B cell (primary cell): ENCODE measurements at places on chromosomes 3 and 15.

GRCh38 chr3:150384296-150385212 is 23.5 kb upstream of the TSC22D2 start:
- peak; percentile 89 for DNase-seq

DNA sequence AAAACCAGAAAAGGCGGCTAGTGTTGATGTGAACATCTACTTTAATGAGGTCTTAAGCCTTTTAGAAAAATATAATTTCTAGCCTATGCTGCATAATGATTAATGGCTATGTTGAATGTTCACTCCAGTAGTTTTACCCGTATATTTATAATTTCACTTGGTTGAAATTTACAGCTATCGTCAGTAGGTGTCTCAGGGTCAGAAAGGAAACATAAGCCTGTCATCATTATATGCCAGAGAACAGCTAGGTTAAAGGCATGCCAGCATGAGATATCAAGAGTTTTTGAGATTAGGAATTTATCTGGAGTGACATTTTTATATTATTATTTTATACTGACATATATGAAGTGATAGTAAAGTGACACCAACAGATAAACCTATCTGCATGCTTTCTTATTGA is 904.1 kb downstream of the OTOL1 start:
- no peak for DNase-seq

- DNase-seq = no peak
These were observed 32.1 kb downstream of the RBMS3 start for GRCh38 chr3:29312960-29313452.

DNA sequence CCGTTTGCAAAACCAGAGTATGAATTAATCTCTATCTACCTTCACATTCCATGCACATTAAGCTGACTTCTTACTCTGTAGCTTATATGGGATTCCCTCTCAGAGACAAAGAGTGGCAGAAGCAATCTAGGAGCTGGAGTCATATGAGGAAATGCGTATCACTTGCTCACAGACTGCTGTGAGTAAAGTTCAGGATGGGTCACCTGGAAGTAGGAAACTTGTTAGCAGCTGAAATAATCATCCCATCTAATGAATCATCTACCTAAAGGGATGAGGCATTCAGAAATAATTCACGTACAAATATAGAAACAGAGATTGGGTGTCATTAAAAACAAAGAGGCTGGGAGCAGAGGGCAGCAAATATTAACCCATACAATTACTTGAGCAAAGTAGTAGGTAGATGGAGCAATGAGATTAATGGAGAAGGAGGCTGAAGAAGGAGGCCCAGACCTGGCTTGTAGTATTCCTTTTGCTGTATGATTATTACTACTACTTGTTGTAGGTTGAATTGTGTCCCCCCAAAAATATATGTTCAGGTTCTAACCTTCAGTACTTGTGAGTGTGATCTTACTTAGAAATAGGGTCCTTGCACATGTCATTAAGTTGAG is 866.3 kb downstream of the ROBO2 start:
- DNase-seq = no peak

DNA sequence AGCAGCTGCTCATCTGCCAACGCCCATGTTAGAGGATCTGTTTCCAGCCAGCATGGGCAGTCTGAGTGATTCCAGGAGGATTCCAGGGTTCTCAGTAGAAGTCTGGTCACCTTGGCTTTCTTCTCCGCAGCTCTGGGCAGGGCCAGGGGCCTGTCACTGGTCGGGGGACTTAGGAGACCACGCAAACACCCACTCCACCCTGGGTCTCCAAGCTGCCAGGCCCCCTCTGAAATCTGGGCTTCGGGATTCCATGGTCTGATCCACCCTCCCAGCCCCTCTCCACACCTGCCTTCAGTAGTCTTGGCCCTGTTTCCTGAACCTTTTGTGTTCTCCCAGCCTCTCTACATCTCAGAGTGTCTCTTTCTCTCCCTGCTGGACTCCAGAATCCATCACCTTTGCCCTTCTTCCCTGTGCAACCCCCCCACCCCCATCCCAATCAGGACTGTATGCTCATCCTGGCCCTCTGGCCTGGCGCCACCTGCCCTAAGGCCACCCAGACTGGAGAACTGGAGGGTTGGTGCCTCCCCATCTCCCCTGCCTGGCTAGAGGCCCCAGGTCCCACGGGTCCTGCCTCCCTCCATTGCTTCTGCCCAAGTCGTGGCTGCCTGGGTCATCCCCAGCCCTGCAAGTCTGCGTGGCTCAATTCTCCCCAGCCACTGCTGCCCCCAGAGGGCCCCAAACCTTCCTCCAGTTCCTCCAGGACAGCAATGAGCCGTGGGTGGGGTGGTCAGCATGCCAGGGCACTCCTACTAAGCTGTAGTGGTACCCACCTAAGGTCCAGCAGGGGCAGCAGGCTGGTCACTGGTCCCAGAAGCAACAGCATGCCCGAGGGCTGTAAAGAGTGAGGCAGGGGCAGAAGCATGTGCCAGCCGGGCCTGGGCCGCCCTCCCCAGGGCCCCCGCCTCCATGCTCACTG is 102.8 kb downstream of the TBC1D2B start:
- no peak for DNase-seq

GRCh38 chr15:100043692-100044091 is 298.1 kb downstream of the ADAMTS17 start:
- no peak for DNase-seq

GRCh38 chr3:183449391-183449790 is 21.0 kb upstream of the MCF2L2 start:
- no peak for DNase-seq

GRCh38 chr3:183819831-183820230 is 5.5 kb downstream of the MAP6D1 start:
- no peak for DNase-seq

DNA sequence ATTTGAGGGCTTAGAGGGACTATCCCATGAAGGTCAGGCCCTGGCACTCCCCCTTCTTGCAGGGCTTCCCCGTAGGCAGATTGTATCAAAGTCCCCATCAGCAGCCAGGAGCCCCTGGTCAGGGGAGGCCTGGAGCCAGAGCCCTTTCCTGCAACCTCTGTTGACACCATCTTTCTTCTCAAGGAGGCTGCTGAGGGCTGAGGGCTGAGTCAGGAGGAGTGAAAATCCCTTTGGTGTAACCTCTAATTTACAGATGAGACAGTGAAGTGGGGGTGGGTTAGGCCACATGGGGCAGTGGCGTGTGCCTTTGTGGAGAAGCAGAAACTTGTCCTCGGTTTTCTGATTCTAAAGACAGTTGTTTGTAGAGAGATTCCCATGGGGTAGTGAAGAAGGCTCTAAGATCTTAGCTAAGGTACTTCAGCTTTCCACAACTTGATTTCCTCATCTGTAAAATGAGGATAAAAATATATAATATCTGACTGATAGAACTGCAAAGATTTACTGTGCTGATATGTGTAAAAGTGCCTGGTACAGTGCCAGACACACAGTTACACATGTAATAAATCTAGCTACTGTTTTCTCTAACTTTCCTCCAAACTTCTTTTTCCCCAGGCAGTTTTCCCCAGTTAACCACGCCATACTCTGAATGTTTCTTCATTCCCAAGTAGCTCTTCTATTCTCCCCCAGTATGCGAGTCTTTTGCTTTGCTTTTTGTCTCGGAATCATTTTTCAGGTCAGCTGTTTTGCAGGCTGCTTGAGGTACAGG is 249.4 kb upstream of the TPM1 start:
- no peak for DNase-seq

- no peak for DNase-seq
These were observed 921 bp downstream of the LMLN start for GRCh38 chr3:197960694-197961581.

- no peak for DNase-seq
These were observed 1.8 kb downstream of the ARHGEF26 start for GRCh38 chr3:154122912-154123559.

DNA sequence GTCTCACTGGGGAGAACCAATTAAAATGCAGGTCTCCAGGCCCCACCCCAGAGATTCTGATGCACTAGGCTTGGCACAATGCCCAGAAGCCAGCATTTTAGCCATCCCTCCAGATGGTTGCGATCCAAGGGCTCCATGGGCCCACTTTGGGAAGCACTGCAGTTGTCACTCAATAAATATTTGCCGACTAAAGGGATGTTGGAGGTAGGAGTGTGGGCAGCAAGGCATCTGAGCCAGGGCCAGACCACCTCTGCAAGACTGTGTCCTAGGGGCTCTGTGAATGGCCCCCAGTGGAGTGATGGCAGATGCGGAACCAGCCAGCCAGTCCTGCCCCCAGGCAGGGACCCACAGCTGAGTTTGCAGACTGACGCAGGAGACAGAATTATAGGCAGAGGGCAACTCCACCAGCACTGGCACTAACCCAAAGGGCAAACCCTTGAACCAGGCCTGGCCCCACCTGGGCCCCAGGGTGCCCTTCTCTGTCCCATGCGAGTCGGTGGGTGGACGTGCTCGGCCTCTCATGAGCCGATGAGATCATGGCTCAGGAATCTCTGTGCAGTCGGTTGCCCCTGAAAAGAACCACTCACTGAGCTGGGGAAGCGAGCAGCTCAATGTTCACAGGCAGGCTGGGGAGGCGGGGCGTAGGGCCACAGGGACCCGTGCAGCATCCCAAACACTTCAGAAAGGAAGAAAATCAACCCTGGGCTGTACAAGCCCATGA is 49.7 kb downstream of the SEMA5B start:
- no peak for DNase-seq

GRCh38 chr3:183341545-183342288 is 86.7 kb downstream of the MCF2L2 start:
- no peak for DNase-seq

DNA sequence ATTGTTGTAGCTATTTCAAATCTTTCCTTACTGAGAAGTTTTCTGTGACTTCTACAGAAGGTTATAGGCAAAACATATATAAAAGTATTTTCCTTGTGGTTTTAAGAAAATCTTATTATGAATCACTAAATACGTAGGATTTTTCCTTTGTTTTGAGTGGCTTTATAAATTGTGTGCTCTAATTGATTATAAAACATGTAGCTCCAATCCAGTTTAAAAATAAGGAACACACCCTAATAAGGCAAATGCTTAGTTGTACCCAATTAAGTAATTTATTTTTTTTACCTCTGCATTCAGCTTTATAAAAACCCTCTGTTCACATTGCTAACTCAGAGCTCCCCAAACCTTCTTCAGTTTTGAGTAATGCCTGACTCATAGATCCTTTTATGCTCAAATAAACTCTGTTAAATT is 408.0 kb downstream of the NAALADL2 start:
- no peak for DNase-seq

- no peak for DNase-seq
These were observed 114.5 kb downstream of the FMN1 start for GRCh38 chr15:33080006-33080405.

DNA sequence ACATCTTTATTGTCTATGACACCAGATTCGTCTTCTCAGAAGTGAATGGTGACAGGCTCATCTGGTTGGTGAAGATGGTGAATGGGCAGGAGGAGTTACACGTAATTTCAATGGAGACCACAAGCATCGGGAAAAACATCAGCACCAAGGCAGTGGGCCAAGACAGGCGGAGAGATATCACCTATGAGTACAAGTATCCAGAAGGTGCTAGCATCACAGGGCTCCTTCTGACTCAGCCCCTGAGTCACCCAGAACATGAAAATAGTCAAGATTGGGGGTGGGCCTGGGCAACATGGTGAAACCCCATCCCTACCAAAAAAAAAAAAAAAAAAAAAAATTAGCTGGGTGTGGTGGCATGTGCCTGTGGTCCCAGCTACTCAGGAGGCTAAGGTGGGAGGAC is 32.6 kb downstream of the TGM4 start:
- DNase-seq = no peak

- DNase-seq = no peak
These were observed 995.3 kb downstream of the ROBO2 start for GRCh38 chr3:78035131-78035641.

DNA sequence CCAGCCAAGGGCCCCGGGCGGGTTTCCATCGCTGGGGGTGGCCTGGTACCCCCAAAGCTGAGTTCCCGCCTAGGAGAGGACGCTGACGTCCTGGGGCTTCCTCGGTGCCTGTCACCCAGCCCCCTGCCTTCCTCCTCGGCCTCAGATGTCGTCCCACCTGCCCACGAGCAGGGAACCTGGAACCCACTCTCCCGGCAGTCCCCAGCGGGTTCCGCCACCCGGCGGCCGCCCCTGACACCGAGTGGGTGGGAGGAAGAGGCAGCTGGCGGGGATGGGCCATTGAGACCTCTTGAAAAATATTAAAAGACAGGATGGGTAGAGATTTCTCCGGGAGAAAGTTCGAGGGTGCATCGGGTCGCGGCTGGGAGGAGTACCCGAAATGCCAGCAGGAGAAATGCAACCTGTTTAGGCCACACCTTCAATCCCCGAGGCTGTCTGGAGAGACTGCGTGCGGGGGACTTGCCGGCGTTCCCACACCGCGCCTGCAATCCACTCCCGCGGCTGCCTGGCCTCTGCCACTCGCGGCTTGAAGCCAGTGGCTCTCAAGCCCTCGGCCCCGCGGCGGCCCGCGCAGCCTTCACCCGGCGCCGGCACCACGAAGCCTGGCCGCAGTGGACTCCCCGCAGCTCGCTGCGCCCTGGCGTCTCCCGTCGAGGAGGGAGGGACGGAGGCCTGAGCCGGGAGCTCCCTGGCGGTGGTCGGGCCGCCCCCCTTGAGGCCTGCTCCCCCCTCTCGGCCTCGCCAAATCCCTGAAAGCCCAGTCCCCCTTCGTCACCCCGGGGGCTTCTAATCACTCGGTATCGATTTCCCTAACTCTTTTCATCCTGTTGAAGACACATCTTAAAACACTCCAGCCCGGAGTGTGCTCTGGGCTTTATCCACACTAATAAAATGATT is 8.6 kb upstream of the NR2F2 start:
- DNase-seq = no peak

GRCh38 chr15:90901175-90902039 is 1.7 kb upstream of the MAN2A2 start:
- DNase-seq = no peak

- DNase-seq = no peak
These were observed 4.8 kb upstream of the NKTR start for GRCh38 chr3:42595682-42596081.

DNA sequence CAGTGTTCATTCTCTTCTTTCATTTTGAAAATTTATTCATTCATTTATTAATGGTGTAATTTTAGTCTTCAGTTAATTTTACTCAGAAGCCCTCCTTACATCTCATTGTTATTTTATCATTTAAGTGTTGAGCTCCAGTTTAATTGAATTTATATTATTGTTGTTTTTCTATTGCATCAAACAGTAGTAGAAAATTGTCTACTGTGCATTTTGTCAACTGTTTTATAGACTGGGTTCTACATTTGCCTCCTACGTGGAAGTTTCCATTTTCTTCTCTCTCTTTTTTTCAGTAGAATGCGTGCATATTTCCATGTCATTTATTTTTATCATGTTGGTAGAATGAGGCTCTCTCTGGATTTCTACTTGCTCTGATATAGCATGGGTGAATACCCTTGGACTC is 487.4 kb downstream of the NR2F2 start:
- no peak for DNase-seq

DNA sequence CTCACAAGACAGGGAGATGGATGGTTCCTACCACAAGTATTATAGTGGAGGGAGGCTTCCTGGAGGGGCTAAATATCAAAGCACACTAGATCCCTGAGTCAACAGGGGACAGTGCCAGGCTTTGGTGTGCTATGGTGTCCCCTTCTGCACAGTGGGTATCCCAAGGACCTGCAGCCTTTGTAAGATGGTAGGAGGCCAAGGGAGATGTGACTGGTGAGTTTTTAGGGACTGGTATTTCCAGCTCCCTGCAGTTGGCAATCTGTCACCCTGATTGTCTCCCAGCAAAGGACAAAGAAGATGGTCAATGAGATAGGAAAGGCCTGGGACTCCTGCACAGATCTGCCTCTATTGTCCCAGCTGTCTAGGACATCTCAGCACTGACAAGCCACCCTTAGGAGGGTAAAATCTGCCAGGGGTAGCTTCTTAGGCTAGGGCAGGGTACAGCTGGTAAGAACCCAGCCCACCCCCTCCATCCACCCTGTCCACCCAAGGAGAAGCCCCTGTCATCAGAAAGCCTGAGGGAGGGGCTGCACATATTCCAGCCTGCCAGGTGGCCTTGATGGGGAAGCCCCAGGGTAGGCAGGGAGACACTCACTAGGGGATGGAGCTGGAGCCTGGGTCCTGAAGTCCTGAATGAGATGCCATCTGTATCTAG is 631 bp downstream of the CYP1A1 start:
- DNase-seq = no peak
